Urinary bladder (tissue), 4 donors: ENCODE measurements at places on chromosomes 11 and 22.
A peak's percentile ranks its signal among the peaks of the same experiment; 100 is the strongest.

GRCh38 chr22:22110548-22111266, 128.1 kb upstream of the TOP3B start:
- no peak for DNase-seq

GRCh38 chr11:119468511-119468910, 45.5 kb upstream of the THY1 start:
- DNase-seq, result no peak

- no peak for DNase-seq
Observed at GRCh38 chr11:48052183-48053044, 72.1 kb downstream of the PTPRJ start.

GRCh38 chr11:33389635-33390034, 132.5 kb downstream of the HIPK3 start:
- no peak for DNase-seq

- DNase-seq, result peak; percentile 93
Observed at GRCh38 chr11:57778318-57779037, 16.9 kb downstream of the CTNND1 start.

DNA sequence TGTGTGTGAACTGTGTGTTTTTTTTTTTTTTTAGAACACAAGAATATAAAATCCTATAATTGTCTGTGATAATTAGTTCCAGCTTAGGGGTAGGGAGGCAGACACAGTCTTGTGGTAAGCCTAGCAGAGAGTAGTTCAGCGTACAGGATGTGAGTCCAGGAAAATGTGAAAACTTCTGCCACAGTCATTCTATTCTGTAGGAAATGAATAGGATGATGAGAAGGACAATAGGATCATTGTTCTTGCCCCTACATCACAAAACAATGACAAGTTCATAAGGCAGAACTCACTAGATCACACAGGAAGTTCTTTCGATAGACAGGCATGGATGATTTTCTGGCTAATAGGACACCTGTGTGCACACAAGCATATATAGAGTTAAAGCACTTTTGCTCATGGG, 132.2 kb downstream of the NAV2 start:
- no peak for DNase-seq

DNA sequence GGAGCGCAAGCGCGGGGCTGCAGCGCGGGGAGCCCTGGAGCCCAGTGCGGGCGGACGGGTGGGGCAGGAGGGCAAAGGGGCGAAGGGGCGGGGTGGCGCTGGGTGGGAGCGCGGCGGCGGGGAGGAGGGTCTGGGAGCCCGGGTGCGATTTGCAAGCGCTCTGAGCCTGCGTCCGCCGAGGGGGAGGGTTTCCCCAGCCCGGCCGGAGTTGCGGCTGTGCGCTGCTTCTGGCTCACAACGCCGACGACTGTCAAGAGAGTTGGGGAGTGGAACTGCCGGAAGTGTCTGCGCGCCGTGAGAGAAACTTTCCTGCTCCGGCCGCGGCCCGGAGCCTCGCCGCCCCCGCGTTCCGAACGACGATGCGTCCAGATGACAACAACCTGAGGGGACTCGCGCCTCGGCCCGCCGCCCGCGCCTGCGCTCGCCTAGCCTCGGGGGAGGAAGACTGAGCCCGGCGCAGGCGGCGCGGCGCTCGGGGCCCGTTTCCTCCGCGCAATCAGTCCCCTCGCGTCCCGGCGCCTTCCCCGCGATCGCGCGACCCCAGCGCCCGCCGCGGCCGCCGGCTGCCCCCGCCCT, at the start of gene ARHGAP42:
ARHGAP42 (plus strand) TSS at position 235 of the 576 bp plus-strand sequence. CDS start 391 bp downstream, outside the sequence.
- no peak for DNase-seq

DNA sequence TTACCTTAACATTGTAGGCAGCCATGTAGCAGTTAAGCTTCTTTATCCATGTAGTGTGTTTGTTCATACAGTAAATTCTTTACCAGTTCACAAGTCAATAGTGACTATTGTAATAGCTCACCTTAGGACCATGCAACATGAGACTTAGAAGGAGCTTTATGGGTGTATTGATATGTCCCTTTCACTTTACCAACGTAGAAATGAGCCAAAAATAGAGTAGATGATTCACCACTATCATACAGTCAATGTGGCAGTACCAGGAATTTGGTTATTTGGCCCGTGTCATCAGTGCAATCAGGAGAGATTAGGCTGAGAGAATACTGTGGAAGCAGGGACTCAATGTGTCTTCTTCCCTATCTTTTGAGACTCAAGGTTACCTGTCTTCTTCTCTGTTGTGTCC, 4.7 kb downstream of the ZDHHC13 start:
- DNase-seq, result no peak

- no peak for DNase-seq
Observed at GRCh38 chr11:3121416-3121815, 43.7 kb downstream of the OSBPL5 start.

GRCh38 chr11:88398372-88398771, 60.8 kb upstream of the CTSC start:
- DNase-seq, result no peak

DNA sequence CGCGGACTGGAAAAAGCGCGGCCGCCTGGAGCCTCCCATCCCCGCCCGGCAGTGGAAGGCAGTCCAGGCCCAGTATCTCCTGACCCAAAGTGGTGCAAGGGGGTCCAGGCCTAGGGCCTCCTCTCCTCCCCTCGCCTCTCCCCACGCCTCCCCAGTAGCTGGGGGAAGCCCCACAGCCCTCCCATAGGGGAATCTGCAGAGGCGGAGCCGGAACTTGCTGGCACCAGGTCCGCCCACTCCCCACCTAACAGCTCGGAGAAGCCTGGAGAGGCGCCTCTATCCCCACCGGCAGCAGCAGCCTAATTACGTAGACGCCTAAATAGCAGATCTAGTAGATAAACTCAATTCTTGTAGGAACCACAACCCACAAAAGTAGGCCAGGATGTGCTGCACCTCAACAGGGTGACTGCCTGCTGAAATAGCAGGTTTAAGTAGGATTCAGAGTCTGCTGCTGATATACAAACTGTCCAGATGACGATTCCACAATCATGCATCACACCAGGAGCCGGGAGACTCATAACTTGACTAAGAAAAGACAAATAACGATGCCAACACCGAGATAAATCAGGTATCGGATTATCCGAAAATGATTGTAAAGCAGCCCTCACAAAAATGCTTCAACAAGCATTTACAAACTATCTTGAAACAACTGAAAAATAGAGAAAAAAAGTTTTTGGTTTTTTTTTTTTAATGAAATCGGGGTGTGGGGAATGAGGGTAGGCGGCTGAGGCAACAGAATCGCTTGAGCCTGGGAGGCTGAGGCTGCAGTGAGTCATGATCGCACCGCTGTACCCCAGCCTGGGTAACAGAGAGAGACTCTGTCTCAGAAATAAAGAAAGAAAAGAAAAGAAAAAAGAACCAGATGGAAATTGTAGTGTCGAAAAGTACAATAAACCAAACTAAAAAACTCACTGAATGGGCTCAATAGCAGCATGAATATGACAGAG, 11.4 kb upstream of the BRD1 start:
- no peak for DNase-seq

DNA sequence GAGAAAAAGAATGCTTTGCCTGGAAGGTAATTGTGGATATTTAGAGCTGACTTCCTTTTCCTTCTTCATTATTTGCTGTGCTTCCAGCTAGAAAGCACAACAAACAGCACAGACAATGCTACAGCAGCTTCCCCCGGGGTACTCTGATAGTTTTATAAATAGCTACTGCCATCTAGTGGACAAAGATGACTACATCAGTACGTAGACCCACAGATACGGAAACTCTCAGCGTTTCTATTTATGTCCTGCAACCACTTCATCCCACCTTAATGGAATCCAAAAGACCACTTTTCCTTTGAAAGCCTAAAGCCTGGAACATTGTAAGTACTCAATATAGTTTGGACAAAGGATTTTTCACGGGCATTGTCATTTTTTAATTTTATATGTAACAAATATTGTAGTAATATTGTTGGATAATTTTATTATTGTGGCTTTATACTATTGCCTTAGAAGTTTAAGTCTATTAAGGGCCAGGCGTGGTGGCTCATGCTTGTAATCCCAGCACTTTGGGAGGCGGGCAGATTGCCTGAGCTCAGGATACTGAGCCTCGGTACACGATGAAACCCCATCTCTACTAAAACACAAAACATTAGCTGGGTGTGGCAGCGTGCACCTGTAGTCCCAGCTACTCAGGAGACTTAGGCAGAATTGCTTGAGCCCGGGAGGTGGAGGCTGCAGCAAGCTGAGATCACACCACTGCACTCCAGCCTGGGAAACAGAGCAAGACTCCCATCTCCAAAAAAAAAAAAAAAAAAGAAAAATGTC, 7.5 kb downstream of the HSPA8 start:
- peak; percentile 54 for DNase-seq

- DNase-seq, result no peak
Observed at GRCh38 chr22:25114369-25115362, 85.0 kb upstream of the CRYBB3 start.

DNA sequence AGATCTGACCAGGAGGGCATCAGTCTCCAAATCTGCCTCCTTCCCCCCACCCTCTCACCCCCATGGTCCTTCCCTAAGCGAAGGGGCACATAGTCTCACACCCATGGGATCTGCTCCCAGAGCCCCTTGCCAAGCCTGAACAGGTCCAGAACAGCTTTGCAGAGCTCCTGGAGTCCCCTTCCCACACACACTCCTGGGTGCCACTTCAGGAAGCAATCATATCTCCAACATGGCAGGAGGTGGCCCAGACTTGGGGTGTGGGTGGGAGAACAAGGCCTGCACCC, 63.0 kb downstream of the MICAL3 start:
- DNase-seq, result no peak

GRCh38 chr22:37544955-37545702, 15.2 kb upstream of the CDC42EP1 start:
- no peak for DNase-seq

DNA sequence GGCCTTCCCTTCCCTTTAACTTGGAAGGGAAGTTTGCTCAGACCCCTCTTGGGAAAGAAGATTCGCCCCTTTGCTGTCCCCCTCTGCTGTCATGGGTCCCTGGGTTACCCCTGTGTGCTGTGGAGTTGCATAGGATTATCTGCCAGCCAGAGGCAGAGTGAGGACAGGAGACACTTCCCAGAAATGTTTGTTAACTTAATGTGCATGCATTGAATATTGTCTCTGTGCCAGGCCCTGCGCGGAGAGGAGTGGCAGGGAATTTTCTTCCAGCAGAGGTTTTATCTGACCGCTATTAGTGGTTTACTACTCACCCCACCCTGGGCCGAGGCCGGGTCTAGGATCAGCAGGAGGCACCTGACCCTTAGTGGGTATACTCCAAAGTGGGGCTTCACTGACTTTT, 894.8 kb downstream of the TBC1D22A start:
- DNase-seq, result no peak

DNA sequence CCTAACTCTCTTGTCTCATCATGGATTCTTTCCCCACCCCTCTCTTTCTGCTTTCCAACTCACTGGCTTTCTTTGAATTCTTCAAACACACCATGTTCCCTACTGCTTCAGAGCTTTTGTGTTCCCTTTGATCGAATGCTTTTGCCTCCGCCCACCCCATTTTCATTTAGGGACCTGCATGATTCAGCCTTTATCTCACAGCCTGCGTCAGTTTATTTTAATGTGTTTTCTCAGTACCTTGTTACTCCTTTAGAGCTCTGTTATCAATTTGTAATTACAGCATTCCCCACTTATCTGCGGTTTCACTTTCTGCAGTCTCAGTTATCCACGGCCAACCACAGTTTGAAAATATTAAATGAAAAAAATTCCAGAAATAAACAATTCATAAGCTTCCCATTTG, 451.3 kb downstream of the METTL15 start:
- DNase-seq, result no peak

DNA sequence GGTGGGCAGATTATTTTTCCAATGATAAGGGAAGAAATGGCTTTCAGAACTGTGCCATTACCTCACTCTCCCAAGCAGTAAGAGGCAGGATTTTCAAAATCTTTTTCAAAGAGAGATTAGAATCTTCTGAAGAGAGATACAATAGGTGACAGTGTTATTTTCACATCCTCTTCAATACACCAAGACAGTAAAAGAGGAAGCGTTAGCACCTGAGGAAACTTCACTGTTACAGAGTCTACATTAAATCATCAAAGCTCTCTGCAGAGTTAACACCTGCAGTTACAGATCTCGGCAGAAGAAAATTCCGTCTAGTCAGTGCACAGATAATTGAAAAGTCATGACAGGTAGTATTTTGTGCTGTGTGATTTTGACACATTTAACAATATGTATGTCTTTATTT, 144.9 kb downstream of the PGR start:
- no peak for DNase-seq

DNA sequence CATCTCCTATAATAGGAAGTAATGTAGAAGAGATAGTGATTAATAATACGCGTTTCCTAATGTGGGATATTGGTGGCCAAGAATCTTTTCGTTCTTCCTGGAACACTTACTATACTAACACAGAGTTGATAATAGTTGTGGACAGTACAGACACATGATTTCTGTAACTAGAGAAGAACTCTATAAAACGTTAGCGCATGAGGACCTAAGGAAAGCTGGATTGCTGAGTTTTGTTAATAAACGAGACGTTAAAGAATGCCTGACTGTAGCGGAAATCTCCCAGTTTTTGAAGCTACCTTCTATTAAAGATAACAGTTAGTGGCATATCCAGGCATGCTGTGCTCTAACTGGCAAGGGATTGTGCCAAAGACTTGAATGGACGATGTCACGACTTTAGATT, 83.3 kb downstream of the GGT1 start:
- DNase-seq, result no peak

GRCh38 chr22:26558248-26558895, 31.6 kb downstream of the TPST2 start:
- DNase-seq, result no peak

DNA sequence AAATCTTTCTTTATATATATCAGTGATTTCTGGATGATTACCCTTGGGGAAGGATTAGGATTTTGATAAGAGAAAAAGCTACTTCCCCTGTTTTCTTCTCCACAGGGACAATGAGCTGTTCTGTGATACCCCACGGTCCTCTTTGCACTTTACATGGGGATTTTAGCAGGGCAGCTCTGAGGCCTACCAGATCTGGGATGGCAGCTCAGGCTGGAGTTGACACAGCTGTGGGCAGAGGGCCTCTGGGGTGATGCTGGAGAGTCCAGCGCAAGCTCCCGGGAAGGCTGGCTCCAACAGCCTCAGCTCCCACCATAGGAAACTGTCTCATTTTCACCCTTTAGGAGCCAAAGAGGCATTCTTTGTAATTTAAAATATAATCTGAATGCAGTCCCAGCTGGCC, 383.8 kb upstream of the NARS2 start:
- DNase-seq, result no peak

- DNase-seq, result no peak
Observed at GRCh38 chr11:117170210-117170609, 8.3 kb upstream of the SIDT2 start.

- no peak for DNase-seq
Observed at GRCh38 chr11:45993531-45994001, 71.1 kb downstream of the LARGE2 start.

- DNase-seq, result no peak
Observed at GRCh38 chr11:35250621-35251020, 111.7 kb downstream of the CD44 start.

- no peak for DNase-seq
Observed at GRCh38 chr11:61098778-61099177, 3.5 kb upstream of the CD5 start.

DNA sequence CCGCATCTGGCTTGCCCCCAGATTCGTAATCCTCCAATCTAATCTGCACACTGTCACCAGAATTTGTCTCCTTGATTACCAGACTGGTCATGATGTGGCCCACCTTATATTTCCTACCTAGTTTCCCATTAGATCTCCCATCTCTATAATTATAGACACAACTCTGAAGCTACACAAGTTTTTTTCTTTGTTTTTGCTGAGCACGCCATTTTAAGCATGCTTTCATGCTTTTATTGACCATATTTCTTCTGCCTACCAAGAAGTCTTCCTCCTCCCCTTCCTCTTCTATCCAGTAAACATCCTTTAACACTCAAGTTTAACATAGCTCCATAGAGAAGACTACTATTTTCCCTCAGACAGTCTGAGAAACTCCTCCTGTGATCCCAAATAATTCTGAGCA, 24.3 kb upstream of the DEPDC7 start:
- no peak for DNase-seq
